ENCODE measurements at places on chromosomes 4 and X. TPM values are rescaled to one million over a fixed set of nuclear protein-coding genes. Genes with fewer than 3 reads are reported as not detected.

GRCh38 chr4:166277401-166277800 lies 404.4 kb downstream of the TLL1 start:
- no peak for DNase-seq

GRCh38 chr4:27828843-27829242 lies 968.2 kb downstream of the STIM2 start:
- no peak for DNase-seq

DNA sequence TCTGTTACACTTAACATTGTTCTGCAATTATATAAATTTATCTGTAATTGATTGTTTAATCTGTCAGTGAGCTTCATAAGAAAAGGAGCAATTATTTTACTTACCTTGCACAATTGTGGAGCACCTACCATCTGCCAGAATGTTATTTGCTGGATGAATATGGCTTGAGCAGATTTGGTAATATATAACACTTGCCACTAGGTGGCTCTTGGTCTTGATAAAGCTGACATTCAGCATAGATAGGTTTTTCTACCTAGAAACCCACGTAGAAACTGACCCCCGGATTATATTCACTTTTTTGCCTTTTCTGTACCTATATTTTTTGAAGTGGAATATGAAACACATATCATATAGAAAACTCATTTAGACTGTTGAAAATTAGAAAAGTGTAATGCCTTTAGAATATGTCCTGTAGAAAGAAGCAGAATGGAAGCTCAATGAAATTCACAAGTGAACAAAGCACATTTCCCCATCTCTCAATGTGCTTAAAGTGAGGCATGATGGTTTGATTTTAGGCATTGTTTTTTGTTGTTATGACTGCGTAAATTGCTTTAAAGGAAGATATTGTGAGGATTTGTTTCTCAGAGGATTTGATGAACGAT lies 9.5 kb downstream of the RBPJ start:
- DNase-seq, result peak; percentile 75

GRCh38 chr4:101973361-101973760 lies 182.8 kb downstream of the BANK1 start:
- DNase-seq, result no peak

- DNase-seq, result no peak
Measured at GRCh38 chrX:9576059-9576458, 111.2 kb downstream of the TBL1X start.

DNA sequence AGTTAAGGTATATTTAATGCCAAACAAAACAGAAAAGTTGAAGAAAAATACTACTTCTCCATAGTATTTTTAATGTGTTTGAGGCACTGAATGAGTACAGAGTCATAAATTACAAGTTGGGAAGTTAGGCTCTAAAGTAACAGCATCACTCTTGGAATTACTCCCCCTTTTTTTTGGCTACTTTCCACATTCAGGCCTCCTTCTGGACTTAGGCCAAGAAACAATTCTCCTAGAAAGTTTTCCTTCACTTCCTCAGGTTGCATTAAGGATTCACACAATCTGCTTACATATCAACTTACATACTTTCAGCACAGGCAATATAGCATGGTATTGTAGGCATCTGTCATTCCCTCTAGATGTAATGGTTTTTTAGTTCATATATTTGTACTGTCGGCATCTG lies 52.1 kb downstream of the TMEM165 start:
- peak; percentile 51 for DNase-seq

- peak; percentile 0 for DNase-seq
Measured at GRCh38 chrX:30935985-30936384, 46.9 kb upstream of the TAB3 start.

DNA sequence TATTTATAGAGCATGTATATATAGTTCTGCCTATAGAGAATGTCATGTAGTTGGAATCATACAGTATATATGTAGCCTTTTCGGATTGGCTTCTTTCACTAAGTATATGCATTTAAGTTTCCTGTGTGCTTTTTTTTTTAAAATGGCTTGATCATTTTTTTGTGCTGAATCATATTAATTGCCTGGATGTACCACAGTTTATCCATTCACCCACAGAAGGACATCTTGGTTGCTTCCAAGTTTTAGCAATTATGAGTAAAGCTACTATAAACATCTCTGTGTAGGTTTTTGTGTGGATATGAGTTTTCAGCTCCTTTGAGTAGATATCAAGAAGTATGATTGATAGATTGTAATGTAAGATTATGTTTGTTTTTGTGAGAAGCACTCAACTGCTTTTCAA lies 23.8 kb downstream of the PTTG2 start:
- DNase-seq, result no peak

GRCh38 chr4:109275066-109275745 lies 27.3 kb downstream of the COL25A1 start:
- DNase-seq, result no peak

DNA sequence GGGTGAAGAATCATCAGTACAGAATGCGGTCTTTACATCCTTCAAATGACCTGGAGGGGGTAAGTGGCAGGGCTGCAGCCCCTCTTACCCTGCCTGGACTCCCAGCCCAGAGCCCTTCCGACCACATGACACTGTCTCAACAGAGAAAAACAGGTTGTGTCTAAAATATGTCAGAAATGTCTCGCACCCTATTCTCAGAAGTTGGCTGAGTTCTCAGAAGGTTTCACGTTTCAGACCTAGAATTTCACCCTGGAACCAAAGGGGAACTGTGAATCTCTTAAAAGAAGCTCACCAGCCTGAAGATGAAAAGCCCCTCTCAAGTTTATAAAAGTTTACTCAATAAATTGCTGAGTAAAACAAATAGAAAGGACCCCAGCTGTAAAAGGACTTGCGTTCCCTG lies 7.0 kb upstream of the CRMP1 start:
- DNase-seq, result no peak

GRCh38 chr4:125352521-125352920 lies 37.8 kb downstream of the FAT4 start:
- no peak for DNase-seq

DNA sequence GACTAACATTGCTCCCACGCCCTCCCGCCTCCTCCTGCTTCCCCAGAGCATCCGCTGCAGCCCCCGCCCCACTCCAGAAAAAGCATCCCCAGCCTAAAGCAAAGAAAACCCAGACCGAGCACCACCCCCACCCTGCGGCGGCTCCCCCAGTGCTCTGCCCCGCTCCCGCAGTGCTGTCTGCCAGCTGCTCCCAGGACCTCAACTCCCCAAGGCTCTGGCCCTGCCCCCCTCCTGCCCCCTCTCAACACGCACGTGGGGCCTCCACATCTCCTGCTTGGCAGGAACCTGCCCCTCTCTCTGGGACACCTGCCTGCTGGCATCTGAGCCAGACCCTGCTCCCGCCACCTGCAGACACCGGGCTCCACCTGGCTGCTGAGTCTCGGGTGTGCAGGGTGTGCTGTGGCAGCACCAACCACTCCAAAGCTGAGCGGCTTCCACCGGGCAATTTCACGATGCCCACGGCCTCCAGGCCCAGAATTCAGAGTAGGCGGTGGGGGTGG lies 79.4 kb downstream of the FAM53A start:
- DNase-seq, result no peak

DNA sequence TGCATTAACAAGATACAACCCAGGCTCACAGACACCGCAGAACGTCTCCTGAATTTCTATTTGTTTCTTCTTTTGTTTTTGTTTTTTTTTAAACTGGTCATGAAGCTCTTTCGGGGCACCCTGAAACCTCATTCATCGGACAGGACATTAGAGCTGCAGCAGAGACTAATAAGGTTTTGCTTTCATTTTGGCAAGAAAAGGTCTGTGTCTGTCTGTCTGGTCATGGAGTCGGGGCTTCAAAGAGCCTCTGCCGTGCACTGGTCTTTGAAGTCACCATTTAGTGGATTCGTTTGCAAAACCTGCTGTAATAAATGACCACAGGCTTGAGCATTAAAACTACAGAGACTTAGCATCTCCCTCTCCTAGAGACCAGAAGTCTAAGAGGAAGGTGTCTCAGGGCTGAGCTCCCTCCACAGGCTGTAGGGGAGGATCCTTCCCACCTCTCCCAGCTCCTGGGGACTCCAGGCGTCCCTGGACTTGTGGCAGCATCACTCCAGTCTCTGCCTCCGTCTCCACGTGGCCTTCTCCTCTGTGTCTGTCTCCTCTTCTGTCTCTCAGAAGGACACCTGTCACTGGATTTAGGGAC lies 247.5 kb downstream of the CRLF2 start:
- no peak for DNase-seq

NPNT gene
- total RNA-seq, result 0.09 TPM

UBQLN2 gene
- total RNA-seq, result 10.6 TPM

L1CAM gene
- 1.1 TPM for total RNA-seq

GPM6B gene
- 0.17 TPM for total RNA-seq

GAGE1 gene
- total RNA-seq, result not detected

STAP1 gene
- total RNA-seq, result not detected

WDR44 gene
- 17.4 TPM for total RNA-seq

HTN3 gene
- total RNA-seq, result not detected

FGF13 gene
- total RNA-seq, result 17.9 TPM

TGIF2LX gene
- not detected for total RNA-seq

NCAPG gene
- total RNA-seq, result 16.2 TPM

GAK gene
- 93.5 TPM for total RNA-seq

SYTL4 gene
- 52.4 TPM for total RNA-seq

PAK3 gene
- 2.6 TPM for total RNA-seq

All from dermis blood vessel endothelial cell (primary cell).